Foreskin keratinocyte (primary cell): ENCODE measurements at places on chromosomes 1 and 21. TPM values are rescaled to one million over a fixed set of nuclear protein-coding genes. Genes with fewer than 3 reads are reported as not detected.

- peak; percentile 74 for DNase-seq
Observed at GRCh38 chr1:109493805-109494539, at the start of gene CYB561D1. Gene CYB561D1 (plus strand): TSS chr1:109494094. CDS start chr1:109494140, 46 bp downstream.

PPIAL4G gene
- total RNA-seq, result not detected in 2 replicates

GRCh38 chr1:214708321-214708955, 105.4 kb downstream of the CENPF start:
- DNase-seq, result peak; percentile 13

DNA sequence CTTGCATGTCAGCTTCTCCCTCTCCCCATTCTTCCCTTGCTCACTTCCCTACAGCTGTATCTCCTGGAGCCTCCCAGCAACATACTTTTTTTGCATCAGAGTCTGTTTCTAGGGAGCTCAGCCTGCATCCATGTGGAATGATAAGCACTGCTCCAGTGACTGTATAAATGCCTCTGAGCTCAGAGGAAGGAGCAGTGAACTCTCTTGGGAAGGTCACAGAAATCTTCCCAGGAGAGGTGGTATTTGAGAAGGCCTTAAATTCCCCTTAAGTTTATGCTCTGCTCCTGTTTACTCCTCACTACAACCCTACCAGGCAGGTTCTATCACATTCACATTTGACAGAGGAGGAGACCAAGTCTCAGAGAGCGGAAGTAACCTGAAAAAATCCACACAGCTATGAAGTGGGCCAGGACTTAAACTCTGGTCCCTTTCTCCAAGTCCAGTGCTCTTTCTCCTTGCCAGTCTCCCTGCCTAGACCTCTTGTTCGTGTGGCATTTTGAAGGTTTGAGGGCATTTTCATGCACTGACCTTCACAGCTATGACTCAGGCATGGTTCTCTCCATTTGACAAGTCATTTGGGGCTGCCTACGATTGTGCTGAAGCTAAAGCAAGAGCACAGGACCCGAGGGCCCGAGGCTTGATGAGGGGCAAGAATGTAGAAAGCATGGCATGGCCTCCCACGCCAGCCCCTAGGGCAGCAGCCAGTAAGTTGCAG, 5.6 kb upstream of the UBXN10 start:
- DNase-seq, result no peak

BTBD19 gene
- total RNA-seq, result 1.6 and 1.9 TPM in 2 replicates

GRCh38 chr1:200749090-200749489, 10.4 kb downstream of the CAMSAP2 start:
- DNase-seq, result no peak

KCNJ9 gene
- not detected in 2 replicates for total RNA-seq

MPL gene
- not detected in 2 replicates for total RNA-seq

- no peak for DNase-seq
Observed at GRCh38 chr1:15197591-15198447, 44.3 kb downstream of the TMEM51 start.

LCE2B gene
- total RNA-seq, result 0.21 and 0.58 TPM in 2 replicates
